ENCODE measurements at places on chromosomes 1 and 21.
A peak's percentile ranks its signal among the peaks of the same experiment; 100 is the strongest.

GRCh38 chr21:17848228-17848627 lies 29.1 kb upstream of the C21orf91 start:
- DNase-seq = no peak

- DNase-seq = no peak
Observed at GRCh38 chr1:88098881-88099280, 585.2 kb upstream of the PKN2 start.

GRCh38 chr1:110916669-110917306 lies 43.8 kb downstream of the CD53 start:
- no peak for DNase-seq

DNA sequence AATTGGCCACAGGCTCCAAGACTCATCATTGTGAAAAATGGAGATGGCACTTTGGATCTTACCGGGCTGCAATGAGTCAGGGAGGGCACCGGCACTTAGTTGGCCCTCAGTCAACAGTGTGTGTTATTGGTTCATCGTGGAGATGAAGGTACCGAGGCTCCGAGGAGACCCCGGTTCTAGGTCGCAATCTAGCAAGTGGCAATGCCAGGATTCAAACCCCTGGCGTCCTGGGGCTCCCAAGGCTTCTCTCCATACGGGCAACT lies 49.0 kb upstream of the ACOT11 start:
- DNase-seq = no peak

GRCh38 chr1:205812271-205812877 lies 624 bp downstream of the SLC41A1 start:
- DNase-seq = no peak

GRCh38 chr1:59243978-59244377 lies 52.9 kb upstream of the FGGY start:
- DNase-seq = no peak

DNA sequence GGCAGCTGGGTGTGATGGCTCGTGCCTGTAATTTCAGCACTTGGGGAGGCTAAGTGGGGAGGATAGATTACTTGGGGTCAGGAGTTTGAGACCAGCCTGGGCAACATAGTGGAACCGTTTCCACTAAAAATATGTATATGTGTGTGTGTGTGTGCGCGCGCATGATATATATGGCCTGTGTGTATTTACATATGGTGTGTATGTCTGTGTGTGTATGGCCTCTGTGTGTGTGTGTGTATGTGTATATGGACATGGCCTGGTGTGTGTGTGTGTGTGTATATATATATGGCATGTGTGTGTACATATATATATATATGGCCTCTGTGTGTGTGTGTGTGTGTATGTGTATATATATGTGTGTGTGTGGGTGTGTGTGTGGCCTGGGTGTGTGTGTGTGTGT lies 16.0 kb upstream of the SLC2A7 start:
- no peak for DNase-seq

- no peak for DNase-seq
Observed at GRCh38 chr1:65959896-65960567, 167.3 kb downstream of the PDE4B start.

DNA sequence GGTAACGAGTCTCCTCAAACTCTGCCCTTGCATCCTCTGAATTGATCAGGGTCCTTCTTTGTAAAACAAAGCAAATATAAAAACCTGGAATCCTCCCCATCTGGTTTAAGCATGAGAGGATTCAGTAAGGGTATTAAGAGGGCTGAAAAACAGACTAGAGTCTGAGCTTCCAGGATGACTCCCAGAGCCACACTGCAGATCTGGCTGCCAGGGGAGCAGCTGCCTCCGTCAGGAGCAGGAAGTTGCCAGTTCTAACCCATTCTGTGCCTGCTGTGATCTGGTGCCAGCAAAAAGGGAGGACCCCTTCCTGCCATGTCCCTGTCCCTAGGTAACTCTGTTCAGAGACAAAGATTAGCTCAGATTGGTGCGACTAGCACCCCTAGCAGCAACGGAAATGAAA lies 27.5 kb downstream of the SERTAD4 start:
- peak; percentile 65 for DNase-seq

- no peak for DNase-seq
Observed at GRCh38 chr1:29269382-29269781, 33.1 kb downstream of the PTPRU start.

- DNase-seq = no peak
Observed at GRCh38 chr1:3237994-3238702, 169.1 kb downstream of the PRDM16 start.

GRCh38 chr1:45536886-45537285 lies 13.7 kb upstream of the AKR1A1 start:
- DNase-seq = no peak

- DNase-seq = no peak
Observed at GRCh38 chr1:30473922-30474817, 249.2 kb downstream of the MATN1 start.

- no peak for DNase-seq
Observed at GRCh38 chr1:3473381-3473844, 18.9 kb downstream of the ARHGEF16 start.

DNA sequence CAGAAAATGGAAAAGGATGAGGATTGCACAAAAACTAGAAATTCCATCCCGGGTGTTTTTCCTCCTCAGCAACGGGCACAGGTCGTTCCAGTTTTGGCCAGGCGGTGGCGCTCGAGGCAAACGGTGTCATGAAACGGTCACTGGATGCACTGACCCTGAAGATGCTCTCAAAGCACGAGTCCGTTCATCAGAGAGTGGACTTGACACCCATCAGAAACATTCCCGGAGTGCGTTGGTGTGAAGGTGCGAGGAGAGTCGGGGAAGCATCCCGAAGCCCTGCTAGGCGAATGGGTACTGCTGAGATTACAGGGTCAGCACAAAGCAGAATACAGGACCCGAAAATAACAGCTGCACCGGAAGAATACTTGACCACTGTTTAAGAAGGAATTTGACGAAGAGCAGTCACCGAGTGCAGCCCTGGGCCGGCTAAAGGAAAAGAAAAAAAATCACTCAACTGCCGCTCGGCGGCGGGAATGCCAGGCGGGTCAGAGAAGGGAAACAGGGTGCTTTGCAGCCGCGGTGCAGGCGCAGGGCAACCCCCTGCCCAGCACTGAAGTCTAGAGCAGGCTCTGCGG lies 71.7 kb upstream of the ETS2 start:
- peak; percentile 68 for DNase-seq

- no peak for DNase-seq
Observed at GRCh38 chr1:92903765-92904164, 57.5 kb downstream of the DIPK1A start.

DNA sequence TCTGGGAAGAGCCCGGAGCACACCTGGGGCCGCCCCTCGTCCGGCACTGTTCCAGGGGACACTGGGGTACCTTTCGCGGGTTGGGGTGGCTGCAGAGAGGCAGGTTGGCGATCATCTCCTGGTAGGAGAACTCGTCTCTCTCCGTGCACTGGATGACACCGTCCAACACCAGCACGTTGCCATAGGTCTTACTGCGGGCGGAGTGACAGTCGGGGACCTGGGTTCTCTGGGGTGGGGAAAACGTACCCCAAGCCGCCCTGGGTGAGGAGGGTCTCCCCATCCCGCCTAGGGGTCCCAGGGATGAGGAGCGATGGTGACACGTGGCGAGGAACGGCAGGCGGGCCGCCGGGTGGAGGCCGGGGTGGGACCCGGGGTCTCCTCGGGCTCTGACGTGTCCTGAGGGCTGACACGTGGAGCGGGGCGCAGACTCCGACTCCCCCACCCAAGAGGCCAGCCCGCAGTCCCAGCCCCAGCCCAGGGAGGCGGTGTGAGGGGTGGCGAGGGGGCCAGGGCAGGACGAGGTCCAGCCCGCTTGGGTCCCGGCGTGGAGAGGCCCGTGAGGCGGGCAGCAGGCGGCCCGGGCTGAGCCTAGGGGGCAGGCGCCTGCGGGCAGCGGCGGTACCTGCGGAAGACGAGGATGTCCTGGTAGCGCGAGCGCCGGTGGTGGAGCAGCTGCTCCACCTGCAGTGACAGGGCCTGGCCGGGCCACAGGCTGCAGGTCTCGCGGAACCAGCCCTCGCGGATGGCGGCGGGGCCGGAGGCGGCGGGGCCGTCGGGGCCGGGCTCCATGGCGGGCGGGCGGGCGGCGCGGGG lies 457 bp downstream of the SRM start:
- DNase-seq = no peak

GRCh38 chr1:222195857-222196256 lies 352.0 kb downstream of the HHIPL2 start:
- no peak for DNase-seq

- no peak for DNase-seq
Observed at GRCh38 chr1:203929741-203930309, 68.4 kb downstream of the SNRPE start.

Data from NCI-H2081 (cell line).